Kidney glomerular epithelial cell (primary cell): ENCODE measurements at places on chromosomes 6 and 20.

DNA sequence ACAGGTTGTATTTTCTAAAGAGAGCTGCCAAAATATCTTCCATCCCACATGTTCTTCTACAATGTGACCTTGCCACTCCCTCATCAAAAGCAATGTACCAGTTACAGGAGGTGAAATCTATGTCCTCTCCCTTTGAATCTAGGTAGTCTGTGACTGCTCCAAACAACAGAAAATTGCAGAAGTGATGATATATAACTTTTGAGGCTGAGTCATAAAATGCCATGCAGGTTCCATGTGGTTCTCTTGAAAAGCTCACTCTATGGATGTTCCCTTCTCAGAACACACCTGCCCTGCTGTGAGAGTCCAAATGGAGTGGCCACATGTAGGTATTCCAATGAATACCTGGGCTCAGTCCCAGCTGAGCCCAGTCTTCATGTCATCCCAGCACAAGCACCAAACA is 16.9 kb upstream of the PHIP start:
- DNase-seq = no peak

GRCh38 chr6:90610301-90610750 is 23.5 kb upstream of the MAP3K7 start:
- DNase-seq = no peak

DNA sequence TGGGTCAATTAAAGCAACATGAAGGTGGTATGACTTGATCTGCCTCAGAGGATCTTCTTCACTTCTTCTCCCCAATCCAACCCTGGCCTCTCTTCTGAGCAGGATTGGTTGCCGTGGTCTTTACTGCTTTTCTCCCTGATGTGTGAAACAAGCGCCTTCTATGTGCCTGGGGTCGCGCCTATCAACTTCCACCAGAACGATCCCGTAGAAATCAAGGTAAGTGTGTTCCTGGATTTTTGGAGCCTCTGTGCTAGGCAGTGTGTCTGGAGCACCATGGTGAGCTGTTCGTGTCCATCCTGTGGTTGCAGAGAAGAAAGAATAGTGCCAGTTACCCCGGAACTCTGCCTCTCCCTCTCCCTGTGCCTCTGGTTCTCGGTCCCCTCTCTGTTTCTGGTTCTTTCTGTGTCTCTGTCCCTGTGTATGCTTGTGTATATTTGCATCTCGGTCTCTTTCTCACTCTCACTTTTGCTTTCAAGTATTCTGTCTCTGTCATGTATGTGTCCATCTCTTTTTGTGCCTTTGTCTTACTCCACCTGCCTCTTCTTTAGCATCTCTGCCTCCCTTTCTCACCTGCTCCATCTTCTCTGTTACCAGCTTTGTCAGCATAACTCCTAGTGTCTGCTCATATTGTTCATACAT is 23.5 kb downstream of the TM9SF4 start:
- DNase-seq = no peak

GRCh38 chr6:50285735-50286134 is 236.0 kb upstream of the DEFB112 start:
- no peak for DNase-seq

- DNase-seq = no peak
These were observed 50.5 kb upstream of the PAK5 start for GRCh38 chr20:9889270-9889981.

GRCh38 chr20:47243532-47244305 is 112.8 kb downstream of the ZMYND8 start:
- DNase-seq = no peak

DNA sequence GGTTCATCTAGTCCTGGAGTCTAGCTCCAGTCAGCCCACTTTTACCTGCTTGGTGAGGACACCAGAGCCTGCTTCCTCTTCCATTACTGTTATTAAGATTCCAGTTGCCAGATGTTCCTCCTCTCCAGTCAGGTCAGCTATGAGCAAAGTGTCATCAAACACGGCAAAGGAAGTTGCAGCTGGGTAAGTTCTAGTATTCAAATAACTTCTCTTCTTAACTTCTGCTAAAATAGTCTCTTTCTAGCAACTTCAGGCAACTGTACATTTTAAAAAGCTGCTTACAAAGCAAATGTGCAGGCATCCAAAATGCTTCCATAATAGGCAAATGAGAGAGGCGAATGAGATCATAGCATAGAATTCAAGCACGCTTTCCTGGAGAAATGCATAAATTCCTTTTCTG is 18.4 kb upstream of the MRPS18A start:
- DNase-seq = no peak

- DNase-seq = no peak
These were observed 19.1 kb downstream of the SLX4IP start for GRCh38 chr20:10454151-10454750.

- DNase-seq = peak; percentile 29
These were observed 94.0 kb upstream of the PHACTR1 start for GRCh38 chr6:12622566-12622965.

DNA sequence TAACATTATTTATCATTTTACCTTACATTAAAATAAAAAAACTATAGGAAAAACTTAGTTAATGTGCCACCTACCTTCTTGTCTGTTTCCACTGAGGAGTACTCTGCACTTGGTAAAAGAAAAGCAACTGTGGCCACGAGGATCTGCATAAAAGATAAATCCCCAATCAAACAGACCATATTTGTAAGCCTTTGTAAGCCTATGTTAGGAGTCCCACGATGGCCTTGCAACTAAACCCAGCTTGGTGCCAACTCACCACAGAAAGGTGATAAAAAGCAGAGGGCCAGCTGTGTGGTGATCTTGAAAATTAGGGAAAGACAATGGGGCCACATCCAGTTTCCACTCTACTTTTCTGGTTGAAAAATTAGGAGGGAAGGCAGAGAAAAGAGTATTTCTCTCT is 156.9 kb downstream of the INSM1 start:
- no peak for DNase-seq

DNA sequence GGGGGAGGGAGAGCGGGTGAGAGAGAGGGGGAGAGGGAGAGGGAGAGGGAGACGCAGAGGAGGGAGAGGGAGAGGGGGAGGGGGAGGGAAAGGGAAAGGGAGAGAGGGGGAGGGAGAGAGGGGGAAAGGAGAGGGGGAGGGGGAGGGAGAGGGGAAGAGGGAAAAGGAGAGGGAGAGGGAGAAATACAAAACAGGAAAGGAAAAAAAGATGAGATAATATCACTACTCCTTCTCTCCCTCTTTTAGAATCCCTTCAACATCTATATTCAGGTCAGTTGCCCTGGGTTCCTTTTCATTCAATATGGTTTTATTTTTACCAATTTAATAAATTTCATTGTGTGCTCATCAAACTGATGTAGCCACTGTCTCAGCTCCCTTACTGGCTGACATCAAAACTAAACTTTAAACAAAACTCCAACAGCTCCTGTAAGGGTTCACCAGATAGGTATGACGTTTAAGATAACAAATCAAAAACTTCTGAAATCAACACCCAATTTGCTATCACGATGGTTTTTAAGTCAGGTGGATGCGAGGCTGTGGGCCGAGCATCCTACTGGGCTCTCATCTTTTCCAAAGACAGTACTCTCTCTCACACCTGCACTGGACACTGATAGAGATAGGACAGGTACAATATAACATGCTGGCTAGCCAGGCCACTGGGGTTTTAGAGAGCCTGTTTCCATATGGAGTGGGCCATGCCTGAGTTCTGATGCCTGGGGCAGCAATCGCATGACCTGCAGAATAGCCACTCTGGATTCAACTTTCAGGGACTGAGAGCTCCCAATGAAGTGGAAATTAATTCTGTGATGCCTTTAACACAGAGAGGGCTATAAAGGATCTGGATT is 99.5 kb downstream of the FYN start:
- no peak for DNase-seq

- DNase-seq = peak; percentile 15
These were observed 79.5 kb upstream of the VSTM2L start for GRCh38 chr20:37823296-37823980.

DNA sequence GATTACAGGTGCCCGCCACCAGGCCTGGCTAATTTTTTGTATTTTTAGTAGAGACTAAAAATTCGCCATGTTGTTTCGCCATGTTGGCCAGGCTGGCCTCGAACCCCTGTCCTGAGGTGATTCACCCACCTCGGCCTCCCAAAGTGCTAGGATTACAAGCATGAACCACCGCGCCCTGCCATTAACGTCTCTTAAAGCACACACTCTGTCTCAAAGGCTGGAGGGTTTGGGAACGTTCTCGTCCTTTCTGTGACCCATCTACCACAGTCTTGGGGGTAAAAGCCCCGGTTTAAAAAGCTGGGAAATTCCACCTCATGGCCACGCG is 57.8 kb upstream of the ARID1B start:
- DNase-seq = no peak

DNA sequence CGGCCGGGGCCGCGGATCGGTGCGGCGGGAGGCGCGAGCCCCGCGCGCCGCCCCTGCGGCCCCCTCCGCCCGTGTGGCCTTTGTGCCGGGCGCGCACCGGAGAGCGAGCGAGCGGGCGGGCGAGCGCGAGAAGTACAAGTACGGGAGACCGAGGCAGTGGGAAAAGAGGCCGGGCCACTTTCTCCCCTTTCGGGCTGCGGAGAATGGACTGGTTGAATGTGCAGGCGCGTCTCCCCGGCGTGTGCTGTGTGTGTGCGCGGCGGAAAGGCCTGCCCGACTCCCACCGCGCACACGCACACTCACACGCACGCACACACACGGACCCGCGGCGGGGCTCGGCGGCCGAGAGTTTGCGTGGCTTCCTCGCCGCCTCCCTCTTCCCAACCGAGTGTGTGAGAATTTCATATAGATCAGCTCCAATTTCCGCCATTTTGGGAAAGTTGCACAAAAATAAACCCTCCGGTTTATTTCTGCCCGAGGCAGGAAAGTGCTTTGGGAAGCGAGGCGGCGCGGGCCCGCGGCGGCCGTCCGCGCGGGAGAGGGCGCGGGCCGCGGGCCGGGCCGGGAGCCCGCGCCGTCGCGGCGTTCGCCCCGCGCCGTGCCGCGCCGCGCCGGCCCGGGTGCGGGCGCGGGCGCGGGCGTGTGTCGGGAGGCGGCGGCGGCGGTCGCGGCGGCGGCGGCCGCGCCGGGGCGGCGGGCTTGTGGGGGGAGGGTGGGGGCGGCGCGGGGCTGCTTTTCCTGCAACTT is 1.1 kb downstream of the L3MBTL3 start:
- no peak for DNase-seq

- DNase-seq = peak; percentile 21
These were observed 31.9 kb downstream of the VAPB start for GRCh38 chr20:58420798-58421496.

- no peak for DNase-seq
These were observed 80.6 kb upstream of the HIVEP1 start for GRCh38 chr6:11931296-11932035.

DNA sequence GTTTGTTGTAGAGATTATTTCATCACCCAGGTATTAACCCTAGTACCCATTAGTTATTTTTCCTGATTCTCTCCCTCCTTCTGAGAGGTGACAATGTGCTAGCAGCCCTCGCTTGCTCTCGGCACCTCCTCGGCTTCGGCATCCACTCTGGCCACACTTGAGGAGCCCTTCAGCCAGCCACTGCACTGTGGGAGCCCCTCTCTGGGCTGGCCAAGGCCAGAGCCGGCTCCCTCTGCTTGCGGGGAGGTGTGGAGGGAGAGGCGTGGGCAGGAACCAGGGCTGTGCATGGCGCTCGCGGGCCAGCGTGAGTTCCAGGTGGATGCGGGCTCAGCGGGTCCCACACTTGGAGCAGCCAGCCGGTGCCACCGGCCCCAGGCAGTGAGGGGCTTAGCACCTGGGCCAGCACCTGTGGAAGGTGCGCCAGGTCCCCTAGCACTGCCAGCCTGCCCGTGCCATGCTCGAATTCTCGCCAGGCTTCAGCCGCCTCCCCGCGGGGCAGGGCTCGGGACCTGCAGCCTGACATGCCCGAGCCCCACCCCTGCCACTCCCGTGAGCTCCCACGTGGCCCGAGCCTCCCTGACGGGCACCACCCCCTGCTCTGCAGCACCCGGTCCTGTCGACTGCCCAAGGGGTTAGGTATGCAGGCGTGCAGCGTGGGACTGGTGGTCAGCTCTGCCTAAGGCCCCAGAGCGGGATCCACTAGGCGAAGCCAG is 221.9 kb downstream of the WDR27 start:
- DNase-seq = no peak

DNA sequence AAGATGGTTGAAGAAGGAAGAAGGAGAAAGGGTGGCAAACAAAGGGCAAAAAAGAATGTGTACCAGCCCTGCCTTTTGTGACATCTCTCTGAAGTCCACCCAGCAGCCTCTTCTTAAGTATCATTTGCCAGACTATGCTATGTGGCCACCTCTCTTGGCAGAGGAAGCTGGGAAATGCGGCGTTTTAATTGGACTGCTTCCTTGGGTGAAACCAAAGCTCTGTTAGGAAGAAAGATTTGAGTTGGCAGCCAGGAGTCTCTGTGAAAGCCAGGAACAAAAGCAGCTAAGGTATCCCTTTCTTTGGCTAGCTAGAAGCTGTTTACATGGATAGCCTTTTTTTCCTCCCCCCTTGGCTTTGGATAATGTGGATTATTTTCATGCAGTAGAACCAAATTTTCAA is 67.5 kb upstream of the GTSF1L start:
- DNase-seq = no peak

DNA sequence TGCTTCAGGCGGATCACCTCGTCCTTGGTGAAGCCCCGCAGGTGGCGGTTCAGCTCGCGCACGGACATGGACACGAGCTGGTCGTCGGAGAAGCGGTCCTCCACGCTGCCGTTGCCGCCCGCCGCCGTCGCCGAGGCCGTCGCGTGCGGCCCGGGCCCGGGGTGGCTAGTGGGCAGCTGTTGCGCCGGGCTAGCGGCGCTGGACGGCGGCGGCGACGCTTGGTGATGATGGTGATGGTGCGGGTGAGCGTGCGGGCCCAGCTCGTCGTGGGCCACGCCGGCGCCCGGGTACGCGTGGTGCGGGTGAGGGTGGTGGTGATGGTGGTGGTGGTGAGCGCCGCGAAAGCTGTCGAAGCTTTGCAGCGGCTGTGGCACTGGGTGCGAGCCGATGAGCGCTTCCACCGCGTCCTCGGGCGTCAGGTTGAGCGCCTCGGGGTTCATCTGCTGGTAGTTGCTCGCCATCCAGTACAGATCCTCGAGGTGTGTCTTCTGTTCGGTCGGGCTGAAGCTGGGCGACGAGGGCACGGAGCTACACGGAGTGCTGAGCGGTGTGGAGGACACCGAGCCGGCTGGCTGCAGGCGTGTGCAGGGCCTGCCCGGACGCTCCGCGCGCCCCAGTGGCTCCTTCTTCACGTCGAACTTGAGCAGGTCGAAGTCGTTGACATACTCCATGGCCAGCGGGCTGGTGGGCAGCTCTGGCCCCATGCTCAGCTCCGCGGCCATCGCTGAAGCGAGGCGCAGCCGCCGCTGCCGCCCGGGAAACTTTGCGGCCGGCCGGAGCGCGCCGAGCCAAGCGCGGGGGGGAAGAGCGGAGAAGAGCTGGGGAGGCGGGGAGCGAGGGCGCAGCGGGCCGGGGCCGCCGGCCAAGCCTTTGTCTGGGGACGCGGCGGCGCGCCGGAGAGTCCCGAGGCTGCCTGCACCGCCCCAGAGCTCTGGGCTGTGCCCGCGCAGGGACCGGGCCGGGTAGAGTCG is 622 bp downstream of the MAFB start:
- no peak for DNase-seq

- DNase-seq = peak; percentile 2
These were observed 99.4 kb downstream of the YTHDF1 start for GRCh38 chr20:63116412-63117106.

GRCh38 chr6:31728767-31729514 is at the start of gene DDAH2:
TSS of gene DDAH2 (minus strand) at chr6:31729299. CDS start at chr6:31729161, 138 bp downstream.
- DNase-seq = no peak
